HepG2 (cell line): ENCODE measurements at places on chromosomes 3 and 15.

GRCh38 chr3:159923956-159924355, 64.7 kb upstream of the IL12A start:
- H3K27ac ChIP-seq, result no peak overlapping the region
- no peaks in the 10 kb centered on the region for H3K36me3 ChIP-seq
- no peaks in the 10 kb centered on the region for H3K27me3 ChIP-seq

- H3K4me3 ChIP-seq, result no peak overlapping the region
- H3K27ac ChIP-seq, result no peak overlapping the region
- H3K36me3 ChIP-seq, result no peaks in the 10 kb centered on the region
- no peaks in the 10 kb centered on the region for H3K4me1 ChIP-seq
- H3K27me3 ChIP-seq, result peaks cover 25% of the 10 kb centered on the region
Observed at GRCh38 chr3:133038731-133039375, 662 bp downstream of the TMEM108 start.

- no peak overlapping the region for H3K27ac ChIP-seq
- H3K27me3 ChIP-seq, result no peaks in the 10 kb centered on the region
- no peak overlapping the region for H3K4me3 ChIP-seq
- H3K4me1 ChIP-seq, result no peaks in the 10 kb centered on the region
- peaks cover 6% of the 10 kb centered on the region; the same call in 1 of the 3 replicates for H3K36me3 ChIP-seq
Observed at GRCh38 chr3:111851511-111851954, 7.5 kb upstream of the PHLDB2 start.

- no peak overlapping the region for H3K4me3 ChIP-seq
- no peaks in the 10 kb centered on the region for H3K4me1 ChIP-seq
- no peak for DNase-seq
- peaks cover 13% of the 10 kb centered on the region; the same call in 1 of the 3 replicates for H3K36me3 ChIP-seq
Observed at GRCh38 chr15:90765966-90766365, 48.8 kb downstream of the BLM start.

DNA sequence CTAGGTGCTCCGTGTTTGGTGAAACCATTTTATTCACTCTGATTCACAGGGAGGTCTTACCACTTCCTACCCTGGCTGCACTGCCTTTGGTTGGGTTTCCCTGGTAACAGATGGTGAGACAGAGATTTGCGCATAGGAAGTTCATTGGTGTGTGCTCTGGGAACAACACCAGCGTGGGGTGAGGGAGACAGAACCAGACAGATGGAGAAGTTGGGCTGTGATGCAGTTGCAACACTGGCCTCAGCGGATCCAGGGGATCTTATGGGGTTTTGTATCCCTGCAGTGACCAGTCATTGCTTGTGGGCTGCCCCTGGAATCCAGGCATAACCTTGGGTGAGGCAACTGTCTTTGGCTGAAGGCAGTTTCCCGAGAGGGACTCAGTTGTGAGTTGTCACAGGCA, 12.5 kb upstream of the IL16 start:
- H3K4me3 ChIP-seq, result no peak overlapping the region
- no peak for DNase-seq
- no peaks in the 10 kb centered on the region for H3K4me1 ChIP-seq
- no peaks in the 10 kb centered on the region for H3K27me3 ChIP-seq
- no peaks in the 10 kb centered on the region for H3K36me3 ChIP-seq

DNA sequence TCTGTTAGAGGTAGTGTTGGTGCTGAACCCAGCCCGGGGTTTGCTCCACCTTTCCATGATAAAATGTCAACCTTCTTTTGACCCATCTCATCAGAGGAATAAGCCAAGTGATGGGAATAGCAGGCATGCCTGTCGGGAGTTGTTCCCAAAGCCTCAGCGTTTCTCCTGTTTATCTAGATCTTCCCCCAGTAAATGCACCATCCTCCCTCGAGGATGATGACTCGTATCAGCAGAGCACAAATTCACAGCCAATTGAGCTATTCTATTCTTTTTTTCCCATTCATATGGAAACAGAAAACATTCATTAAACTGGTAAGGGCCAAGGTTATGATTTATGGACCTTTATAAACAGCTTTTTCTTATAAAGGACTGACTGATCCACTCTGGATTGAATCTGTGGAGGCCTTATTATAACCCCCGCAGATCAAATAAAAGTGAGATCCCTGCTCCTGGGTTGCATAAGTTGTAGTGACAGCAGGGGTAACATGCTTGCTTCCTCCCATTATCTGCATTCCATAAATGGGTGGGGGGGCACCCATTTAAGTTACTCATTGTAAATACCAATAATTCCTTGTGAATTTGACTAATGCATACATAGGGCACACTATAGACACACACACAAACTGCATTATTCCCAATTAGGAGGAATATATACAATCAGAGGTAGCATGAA, 207.3 kb downstream of the PLCL2 start:
- H3K27me3 ChIP-seq, result no peaks in the 10 kb centered on the region
- no peak overlapping the region for H3K27ac ChIP-seq
- no peaks in the 10 kb centered on the region for H3K4me1 ChIP-seq
- no peaks in the 10 kb centered on the region for H3K36me3 ChIP-seq

GRCh38 chr15:66720206-66721010, 18.4 kb downstream of the SMAD6 start:
- peaks cover 11% of the 10 kb centered on the region for H3K4me1 ChIP-seq
- no peak overlapping the region for H3K27ac ChIP-seq
- no peak overlapping the region for H3K4me3 ChIP-seq
- no peak for DNase-seq
- no peaks in the 10 kb centered on the region for H3K36me3 ChIP-seq

DNA sequence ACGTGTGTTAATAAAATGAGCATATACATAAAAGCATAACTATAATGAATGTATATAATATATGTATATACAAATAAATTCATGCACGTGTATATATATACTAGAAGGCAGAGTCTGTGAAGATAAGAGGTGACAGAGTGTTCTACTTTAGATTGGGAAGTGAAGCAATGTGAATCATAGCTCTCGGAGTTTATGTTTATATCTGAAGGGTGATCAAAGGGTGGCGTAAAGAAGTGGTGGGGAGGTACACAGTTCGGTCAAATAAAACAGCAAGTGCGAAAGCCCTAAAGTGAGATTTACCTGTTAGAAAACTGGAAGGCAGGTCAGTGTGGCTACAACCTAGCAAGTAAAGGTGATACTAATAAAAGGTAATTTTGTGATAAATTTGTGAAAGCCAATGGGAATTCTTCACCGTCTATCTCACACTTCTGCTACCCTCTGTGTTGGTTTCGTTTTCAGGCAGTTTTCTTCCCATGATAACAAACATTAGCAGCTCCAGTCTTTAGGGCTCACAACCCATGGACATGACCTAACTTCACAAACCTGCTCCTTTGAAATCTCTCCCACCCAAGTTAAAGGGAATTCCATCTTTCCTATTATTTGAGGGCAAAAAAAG, 46.7 kb upstream of the BCHE start:
- H3K27me3 ChIP-seq, result no peaks in the 10 kb centered on the region
- H3K27ac ChIP-seq, result no peak overlapping the region
- DNase-seq, result no peak

DNA sequence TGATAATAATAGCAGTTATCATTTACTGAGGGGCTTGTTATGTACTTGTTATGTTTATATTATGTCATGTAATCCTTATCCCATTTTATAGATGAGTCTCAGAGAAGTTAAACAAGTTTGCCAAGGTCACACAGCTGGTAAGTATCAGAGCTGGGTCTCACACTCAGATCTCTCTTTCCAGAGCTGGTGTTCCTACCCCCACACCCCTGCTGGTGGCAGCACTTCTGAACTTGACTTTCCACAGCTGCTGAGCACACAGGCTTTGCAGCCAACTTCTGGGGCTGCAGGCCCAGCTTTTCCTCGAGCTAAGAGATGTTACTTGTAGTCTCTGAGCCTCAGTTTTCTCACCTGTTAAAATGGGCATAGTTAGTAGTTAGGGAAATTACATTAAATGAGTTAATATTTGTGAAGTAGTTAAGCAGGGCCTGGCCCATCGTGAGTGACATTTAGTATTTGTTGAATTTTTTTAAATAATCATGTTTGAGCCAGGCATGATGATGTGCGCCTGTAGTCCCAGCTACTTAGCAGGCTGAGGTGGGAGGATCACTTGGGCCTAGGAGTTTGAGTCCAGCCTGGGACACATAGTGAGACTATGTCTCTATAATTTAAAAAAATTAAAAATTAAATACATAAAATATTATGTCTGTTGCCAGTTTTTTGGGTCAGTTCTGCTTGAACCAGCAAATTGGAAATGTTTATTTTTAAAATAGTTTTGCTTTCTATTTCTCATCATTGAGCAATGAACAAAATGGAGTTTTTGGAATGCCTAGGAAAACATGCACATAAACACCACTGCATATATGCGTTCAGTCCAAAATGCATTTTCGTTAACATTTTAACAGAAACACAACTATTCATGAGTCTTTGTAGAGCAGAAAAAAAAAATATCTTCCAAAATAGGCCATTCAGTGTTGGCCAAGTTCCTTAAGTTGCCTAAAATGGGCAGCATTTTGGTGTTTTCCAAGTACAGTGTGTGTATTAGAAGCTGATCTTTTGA, 87.3 kb downstream of the SMAD6 start:
- no peaks in the 10 kb centered on the region for H3K27me3 ChIP-seq
- DNase-seq, result peak; percentile 30
- H3K36me3 ChIP-seq, result no peaks in the 10 kb centered on the region
- H3K4me3 ChIP-seq, result no peak overlapping the region
- no peak overlapping the region for H3K27ac ChIP-seq

DNA sequence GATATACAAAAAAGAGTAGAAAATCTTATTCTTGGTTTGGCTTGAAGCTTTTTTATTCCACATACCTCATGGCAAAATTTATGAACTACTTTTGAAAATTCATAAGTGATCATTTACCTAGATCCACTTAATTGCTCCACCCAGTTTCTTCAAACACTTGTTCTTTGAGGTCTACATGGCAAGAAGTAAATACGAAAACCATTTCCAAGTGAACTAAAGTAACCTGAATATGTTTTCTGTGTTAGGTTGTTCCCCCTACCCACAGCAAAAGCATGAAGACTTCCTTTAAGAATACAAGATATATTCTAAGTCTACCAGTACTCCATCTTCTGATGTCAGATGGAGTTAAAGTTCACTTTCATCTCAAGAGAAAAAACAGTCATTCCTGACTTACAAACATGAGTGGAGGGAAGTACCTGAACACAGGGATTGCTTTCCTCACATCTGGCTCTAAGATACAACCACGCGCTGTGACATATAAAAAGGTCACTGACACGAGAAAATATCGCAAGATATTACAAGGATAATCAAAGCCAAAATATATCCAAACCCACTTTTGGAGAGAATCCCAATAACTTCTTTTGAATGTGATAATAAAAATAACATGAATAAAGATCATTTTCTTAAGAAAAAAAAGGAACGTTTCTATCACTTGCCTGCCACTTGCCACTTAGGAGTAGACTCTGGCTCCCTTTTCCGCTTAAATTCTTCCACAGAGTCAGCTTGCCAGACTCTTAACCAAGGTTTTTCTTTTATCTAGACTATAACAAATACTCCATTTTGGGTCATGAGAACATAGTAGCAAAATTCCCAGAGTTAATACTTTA, 424.5 kb downstream of the TIGIT start:
- peaks cover 56% of the 10 kb centered on the region for H3K4me1 ChIP-seq
- no peaks in the 10 kb centered on the region for H3K36me3 ChIP-seq
- no peak overlapping the region for H3K4me3 ChIP-seq
- DNase-seq, result no peak

DNA sequence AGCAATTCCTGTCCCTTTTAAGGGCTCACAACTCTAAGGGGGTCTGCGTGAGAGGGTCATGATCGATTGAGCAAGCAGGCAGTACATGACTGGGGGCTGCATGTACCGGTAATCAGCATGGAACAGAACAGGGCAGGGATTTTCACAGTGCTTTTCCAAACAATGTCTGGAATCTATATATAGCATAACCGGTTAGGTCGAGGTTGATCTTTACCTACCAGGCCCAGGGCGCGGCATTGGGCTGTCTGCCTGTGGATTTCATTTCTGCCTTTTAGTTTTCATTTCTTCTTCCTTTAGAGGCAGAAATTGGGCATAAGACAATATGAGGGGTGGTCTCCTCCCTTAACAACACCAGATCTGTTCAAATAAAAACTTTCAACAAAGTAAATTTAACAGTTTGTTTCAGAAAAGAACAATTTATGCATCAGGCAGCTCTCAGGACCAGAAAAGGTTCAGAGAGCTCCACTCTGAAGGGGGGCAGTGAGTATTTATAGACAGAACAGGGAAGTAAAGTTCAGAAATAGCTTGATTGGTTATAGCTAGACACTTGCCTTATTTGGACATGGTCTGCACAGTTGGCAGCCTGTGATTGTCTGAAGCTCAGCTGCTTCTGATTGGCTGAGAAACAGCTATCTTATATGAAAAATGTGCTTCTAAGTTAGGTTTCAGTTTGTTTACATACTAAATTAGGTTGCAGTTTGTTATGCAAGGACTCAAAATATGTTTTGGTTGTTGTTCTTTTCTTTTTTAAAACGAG, 17.2 kb upstream of the B4GALT4 start:
- H3K4me3 ChIP-seq, result no peak overlapping the region
- H3K4me1 ChIP-seq, result no peaks in the 10 kb centered on the region
- H3K36me3 ChIP-seq, result no peaks in the 10 kb centered on the region
- H3K27ac ChIP-seq, result no peak overlapping the region

DNA sequence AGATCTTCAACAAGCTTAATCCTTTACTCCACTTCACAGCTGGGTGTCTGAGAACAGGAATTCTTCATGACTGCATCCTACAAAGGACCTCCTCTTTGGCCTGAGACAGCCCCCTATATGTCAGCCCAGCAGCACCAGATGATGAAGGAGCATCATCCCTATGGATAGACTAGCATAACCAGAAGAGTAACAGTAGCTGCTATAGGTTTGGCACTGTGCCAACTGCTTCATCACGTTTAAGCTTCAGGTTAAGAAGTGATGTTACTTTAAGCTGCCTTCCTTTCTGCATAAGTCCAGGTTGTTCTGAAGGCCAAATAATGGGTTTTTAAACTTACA, 50.6 kb downstream of the CMSS1 start:
- H3K36me3 ChIP-seq, result peaks cover 73% of the 10 kb centered on the region
- H3K4me3 ChIP-seq, result peak overlapping the region; percentile 8; the same call in 1 of the 2 replicates
- no peak overlapping the region for H3K27ac ChIP-seq
- no peaks in the 10 kb centered on the region for H3K27me3 ChIP-seq

DNA sequence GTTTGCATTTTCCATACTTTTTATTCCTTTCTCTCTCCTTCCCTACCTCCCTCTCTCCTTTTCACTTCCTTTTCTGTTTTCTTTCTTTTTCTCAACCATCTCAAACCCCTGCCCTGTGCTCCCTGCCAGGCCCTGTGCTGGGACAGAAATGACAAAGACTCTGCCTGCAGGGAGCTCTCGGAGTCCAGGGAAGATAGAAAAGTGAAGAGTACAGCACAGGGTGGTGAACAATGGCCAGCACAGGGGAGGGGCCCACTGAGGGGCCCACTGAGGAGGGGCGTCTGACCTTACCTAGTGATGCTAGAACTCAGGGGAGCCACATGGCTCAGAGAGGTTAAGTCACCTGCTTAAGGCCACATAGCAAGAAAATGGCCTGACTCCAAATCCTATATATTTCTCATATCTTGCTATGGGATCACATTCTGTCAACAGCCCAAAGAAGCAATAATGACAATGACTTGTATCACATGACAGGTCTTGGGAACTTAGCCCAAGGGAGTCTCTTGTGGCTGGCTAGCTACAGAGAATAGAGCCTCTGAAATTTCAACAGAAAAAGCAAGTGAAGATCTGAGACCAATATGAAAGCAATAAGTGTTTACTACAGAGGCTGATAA, 44.3 kb upstream of the ATP2B2 start:
- no peak for DNase-seq
- peaks cover 24% of the 10 kb centered on the region; the same call in 2 of the 3 replicates for H3K27me3 ChIP-seq
- H3K4me3 ChIP-seq, result no peak overlapping the region
- H3K27ac ChIP-seq, result no peak overlapping the region
- H3K4me1 ChIP-seq, result no peaks in the 10 kb centered on the region
- H3K36me3 ChIP-seq, result no peaks in the 10 kb centered on the region

- H3K4me1 ChIP-seq, result no peaks in the 10 kb centered on the region
- H3K27me3 ChIP-seq, result no peaks in the 10 kb centered on the region
- no peaks in the 10 kb centered on the region for H3K36me3 ChIP-seq
- H3K4me3 ChIP-seq, result no peak overlapping the region
- H3K27ac ChIP-seq, result no peak overlapping the region
- DNase-seq, result no peak
Observed at GRCh38 chr3:83514130-83514914, 1444.5 kb upstream of the CADM2 start.
